ENCODE measurements at places on chromosomes 11 and 22. TPM values are rescaled to one million over a fixed set of nuclear protein-coding genes. Genes with fewer than 3 reads are reported as not detected.

Gene MS4A3
- not detected for total RNA-seq

GRCh38 chr11:127345819-127346459 lies 345.4 kb upstream of the KIRREL3 start:
- peak; percentile 22 for DNase-seq

DNA sequence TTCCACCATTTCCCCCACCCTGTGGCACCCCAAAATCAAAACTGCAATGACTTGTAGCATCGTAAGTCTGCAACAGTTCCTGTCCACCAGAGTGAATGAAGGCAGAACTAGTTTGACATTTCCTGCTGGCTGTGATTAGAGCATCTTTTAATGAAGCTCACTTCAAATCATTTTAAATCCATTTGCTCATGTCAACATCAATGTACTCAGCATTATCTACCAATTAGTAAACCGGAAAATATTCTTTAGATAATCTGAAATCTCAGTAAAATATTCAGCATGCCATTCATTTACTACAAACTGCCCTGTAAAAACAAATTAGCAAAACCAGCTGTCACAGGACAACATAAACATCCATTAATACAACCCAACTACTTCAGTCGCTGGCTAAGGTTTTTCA lies 38.1 kb downstream of the CADM1 start:
- no peak for DNase-seq

DNA sequence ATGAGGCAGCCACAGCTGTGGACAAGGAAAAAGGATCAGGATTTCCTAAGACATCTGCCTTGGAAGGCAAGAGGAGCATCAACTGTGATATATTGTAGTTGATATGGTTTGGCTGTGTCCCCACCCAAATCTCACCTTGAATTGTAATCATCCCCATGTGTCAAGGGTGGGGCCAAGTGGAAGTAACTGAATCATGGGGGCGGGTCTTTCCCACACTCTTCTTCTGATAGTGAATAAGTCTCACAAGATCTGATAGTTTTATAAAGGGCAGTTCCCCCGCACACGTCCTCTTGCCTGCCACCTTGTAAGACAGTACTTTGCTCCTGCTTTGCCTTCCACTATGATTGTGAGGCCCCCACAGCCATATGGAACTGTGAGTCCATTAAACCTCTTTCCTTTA lies 10.2 kb downstream of the RIC8A start:
- DNase-seq = no peak

- no peak for DNase-seq
Observed at GRCh38 chr22:38151126-38151500, 30.5 kb downstream of the PLA2G6 start.

Gene KLHL35
- total RNA-seq = 0.67 TPM

DNA sequence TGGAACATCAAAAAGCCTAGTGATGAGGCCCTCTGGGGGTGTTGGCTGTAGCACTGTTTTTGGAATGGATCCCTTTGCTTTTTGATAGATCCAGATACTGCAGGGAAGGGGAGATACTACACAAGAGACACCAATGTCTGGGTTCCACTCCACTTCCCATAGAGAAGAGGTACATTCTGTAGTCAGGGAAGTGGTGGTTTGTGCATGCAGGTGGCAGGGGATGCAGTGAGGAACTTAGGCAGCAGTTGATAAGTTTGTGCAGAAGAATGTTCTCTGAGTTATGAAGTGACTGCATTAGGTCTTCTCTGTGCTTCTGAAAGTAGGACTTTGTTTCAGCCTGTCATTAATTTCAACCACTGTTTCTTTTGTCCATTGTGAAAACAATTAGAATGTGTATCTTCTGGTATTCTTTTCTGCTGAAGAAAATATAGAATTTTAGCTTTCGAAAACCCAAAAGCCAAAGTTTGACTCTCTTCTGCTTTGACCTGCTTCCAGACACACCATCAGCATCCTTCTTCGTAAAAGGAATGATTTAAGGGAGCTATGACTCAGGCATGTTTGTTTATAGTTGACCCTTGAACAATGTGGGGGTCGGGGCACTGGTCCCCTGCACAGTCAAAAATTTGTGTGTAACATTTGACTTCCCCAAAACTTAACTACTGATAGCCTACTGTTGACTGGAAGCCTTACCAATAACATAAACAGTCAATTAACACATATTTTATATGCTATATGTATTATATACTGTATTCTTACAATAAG lies 25.6 kb downstream of the PANX1 start:
- DNase-seq = no peak

Gene TRIM49
- total RNA-seq = not detected

Gene TMEM86A
- 6.6 TPM for total RNA-seq

DNA sequence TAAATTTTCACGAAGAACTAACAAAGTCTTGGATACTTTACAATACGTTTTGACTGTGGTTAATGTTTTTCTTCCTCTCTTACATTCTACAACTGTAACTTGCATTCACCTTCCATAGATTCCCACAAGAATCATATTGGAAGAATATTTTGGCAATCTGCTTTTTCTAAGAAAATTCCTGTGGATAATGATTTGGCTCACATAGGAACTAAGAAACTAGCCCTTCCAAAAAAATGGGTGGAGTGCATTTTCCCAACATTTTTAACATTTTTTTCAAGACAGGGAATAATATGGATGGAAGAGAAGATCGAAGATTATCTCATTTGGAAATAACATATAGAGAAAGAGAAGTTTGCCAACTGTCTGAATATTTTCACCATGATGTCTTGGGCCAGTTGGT lies 256.9 kb upstream of the POU2AF2 start:
- no peak for DNase-seq

Gene TRAF6
- total RNA-seq = 17.4 TPM

GRCh38 chr11:119332111-119332765 lies 2.1 kb upstream of the RNF26 start:
- DNase-seq = no peak

Gene EXPH5
- total RNA-seq = 27.2 TPM

Gene CRYBA4
- not detected for total RNA-seq

- DNase-seq = no peak
Observed at GRCh38 chr11:65790902-65791650, 4.2 kb downstream of the OVOL1 start.

DNA sequence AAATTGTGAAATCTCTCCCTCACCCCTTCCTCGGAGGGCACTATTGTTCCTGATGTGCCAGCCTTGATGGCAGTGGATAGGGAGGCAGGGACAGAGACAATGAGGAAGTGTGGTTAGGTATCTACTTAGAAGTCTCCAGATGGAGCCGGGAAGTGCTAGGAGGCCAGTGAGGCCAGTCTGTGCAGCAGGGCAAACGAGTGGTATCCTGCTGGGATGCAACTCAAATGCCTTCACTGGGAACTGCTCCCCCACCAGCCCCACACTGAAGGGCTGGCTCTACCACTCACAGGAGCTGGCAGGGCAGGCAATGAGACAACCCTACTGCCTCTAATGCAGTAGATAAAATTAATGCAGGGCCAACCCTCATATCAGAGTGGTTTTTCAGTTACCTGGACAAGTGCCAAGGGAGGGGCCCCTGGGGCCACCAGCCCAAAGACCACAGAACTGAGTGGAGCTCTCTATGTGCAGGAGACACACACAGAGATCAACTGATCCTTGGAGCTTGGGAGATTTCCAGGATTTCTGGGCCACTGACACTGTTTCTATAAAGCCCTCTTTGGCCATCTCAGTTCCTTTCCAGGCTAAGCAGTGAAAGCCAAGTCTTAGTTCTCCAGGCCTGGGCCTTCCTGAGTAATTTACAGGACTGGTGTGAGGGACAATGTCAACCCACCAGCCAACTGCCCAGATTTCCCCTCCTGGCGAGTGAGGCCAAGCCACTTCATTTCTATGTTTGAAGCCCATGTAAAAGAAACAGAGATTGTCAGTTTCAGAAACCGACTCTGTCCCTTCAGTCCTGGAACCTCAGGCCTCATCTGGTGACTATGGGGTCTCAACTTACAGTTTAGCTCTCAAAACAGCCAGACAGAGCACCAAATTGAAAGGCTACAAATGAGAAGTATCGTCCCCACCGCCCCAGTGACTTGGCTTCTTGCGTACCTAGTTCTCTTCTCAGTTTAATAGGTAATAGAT lies 4.1 kb downstream of the MIF start:
- no peak for DNase-seq

GRCh38 chr11:65932558-65932919 lies 12.7 kb upstream of the TSGA10IP start:
- DNase-seq = no peak

DNA sequence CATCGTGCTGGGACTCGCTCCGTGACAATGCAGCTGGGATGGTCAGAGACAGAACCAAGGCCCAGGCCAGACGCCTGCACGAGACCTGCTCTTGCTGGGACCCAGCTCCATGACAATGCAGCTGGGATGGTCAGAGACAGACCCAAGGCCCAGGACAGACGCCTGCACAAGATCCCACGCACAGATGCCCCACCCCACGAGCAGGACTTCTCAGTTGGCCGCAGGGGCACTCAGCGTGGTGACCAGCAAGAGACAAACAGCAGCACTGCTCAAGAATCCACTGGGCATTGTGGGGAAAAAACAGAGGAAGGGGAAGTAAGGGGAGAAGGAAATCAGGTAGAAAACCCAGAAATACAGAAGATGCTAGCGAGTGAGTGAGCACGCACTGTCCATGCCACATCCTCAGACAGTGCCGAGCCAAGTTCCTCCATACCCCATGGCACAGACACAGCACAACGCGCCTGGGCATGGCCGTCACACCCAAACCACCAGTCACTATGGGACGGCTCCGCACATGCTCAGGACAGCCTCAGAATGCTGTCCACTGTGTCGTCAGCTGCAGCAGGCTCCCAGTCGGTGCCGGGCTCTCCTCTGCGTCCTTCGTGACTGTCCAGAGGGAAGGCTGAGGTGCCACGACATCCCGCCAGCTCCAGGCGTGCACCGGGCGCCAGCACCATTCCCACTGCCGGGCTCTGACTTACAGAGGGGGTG lies 44.5 kb downstream of the BRD1 start:
- no peak for DNase-seq

DNA sequence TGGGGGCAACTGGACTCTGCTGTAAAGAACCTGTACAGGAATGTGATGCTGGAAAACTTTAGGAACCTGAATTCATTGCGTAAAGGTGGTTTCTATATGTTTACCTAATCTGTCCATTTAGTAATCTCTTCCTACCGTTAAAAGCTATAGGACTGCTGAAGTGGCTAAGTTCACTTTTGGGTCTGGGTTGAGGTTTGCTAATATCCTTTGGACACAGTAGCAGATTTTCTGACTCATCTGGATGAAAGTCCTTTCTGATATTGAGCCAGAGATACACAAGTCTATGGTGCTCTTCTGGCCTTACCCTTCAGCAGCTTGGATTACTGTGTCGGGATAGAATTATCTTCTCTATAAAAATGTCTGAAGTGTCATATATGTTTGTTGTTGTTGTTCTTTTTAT lies 16.9 kb downstream of the ZNF215 start:
- DNase-seq = no peak

DNA sequence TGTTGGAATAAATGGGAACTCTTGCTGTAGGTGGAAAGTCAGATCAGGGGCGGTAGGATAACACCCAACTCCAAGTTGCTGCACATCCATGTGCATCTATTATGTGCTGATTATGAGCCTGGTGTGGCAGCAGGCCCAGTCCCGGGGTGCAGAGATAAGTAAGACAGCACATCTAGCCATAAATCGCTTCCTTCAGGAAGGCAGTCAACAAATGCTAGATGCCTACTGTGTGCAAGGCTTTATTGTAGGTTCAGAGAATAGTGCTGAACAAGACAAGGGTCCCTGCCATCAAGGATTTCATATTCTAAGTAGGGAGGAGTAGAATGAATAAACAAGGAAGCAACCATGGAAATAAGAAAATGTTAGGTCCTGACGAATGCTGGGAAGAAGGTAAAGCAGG lies 110.2 kb downstream of the PKNOX2 start:
- no peak for DNase-seq

GRCh38 chr11:116541460-116541859 lies 231.3 kb downstream of the BUD13 start:
- no peak for DNase-seq

Gene ACRV1
- total RNA-seq = not detected

Gene CAVIN3
- 16.4 TPM for total RNA-seq

DNA sequence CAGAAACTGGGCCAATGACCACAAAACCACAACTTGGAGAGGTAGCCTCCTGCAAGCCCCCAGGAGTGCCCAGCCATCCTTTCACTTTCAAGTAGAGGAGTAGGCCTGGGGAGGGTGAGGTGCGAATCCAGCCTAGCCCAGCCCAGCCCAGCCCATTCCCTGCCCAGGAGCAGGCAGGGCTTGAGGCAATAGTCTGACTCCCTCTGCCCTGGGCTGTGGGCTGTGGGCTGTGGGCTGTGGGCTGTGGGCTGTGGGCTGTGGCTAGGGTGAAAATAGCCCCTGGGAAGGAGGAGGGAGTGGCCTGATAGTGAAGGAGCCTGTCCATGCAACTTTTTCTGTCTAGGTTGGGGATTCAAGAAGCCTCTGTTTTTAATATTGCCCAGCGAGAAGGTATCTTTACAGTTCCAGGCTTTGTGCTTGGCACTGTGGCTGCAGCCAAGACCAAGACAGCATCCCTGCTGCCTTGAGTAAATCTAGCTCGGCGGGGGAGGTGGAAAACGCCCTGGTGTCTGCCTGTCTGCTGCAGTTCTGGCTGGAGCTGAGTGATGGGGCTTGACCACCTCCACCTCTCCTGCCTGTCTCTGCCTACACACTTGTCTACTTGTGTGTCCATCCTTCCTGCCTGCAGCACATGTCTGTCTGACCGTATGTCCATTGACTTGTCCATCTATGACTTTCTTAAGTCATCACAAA lies 40.7 kb downstream of the LMO1 start:
- no peak for DNase-seq

DNA sequence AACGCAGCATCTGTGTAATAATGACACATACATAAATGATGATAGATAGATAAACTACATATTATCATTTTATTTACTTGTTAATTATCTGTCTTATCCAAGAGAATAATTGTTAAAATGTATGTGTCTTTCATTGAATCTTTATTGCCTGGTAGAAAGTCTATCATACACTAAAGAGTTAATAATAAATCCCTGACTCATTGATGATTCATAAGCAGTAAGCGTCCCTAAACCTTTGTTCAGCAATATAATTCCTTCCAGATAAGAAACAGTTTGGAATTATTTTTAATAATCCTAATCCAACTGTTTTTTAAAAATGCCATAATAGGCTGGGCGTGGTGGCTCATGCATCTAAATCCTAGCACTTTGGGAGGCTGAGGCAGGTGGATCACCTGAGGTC lies 655.6 kb upstream of the CNTN5 start:
- DNase-seq = no peak

GRCh38 chr11:26286472-26287066 lies 45.4 kb upstream of the ANO3 start:
- no peak for DNase-seq

Gene TMEM179B
- 33.9 TPM for total RNA-seq

Gene TUBA8
- total RNA-seq = 2.5 TPM

Gene FAM227A
- 10.3 TPM for total RNA-seq

- DNase-seq = no peak
Observed at GRCh38 chr22:28627791-28628190, 51.8 kb downstream of the TTC28 start.

GRCh38 chr22:30007361-30007760 lies 72.9 kb upstream of the HORMAD2 start:
- DNase-seq = no peak

- DNase-seq = no peak
Observed at GRCh38 chr11:69368119-69368880, 74.3 kb downstream of the MYEOV start.

- no peak for DNase-seq
Observed at GRCh38 chr22:24768537-24769374, 5.8 kb downstream of the PIWIL3 start.

All from mesothelial cell of epicardium (in vitro differentiated cells).